Endothelial cell (in vitro differentiated cells): ENCODE measurements at places on chromosomes 4 and X. TPM values are rescaled to one million over a fixed set of nuclear protein-coding genes. Genes with fewer than 3 reads are reported as not detected.
A peak's percentile ranks its signal among the peaks of the same experiment; 100 is the strongest.

TCEAL9 gene
- total RNA-seq = 126 TPM

FANCB gene
- 6.0 TPM for total RNA-seq

PAGE5 gene
- not detected for total RNA-seq

ASB9 gene
- total RNA-seq = 2.8 TPM

CYLC1 gene
- total RNA-seq = not detected

DNA sequence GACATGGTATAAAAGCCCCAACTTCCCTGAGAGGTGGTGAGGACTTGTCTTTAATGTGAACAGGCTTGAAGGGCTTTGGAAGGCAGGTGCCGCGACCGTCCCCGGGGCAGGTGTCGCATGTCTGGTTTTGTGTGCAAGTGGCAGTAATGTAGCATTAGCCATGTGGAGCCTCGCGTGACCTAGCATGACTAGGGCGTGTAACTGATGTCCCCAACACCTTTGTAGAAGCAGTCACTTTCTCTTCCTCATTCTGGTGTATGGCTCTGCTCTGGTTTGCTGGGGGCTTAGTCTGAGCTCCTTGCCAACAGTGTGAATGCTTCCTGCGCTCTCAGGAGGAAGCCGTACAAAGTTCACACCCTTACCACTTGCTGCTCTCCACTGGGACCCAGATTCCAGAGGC lies 145.7 kb downstream of the AMMECR1 start:
- H3K4me3 ChIP-seq = no peak overlapping the region
- peaks cover 9% of the 10 kb centered on the region for H3K36me3 ChIP-seq
- DNase-seq = no peak

GRCh38 chr4:165328708-165329107 lies 1.2 kb downstream of the MSMO1 start:
- DNase-seq = no peak
- peaks cover 31% of the 10 kb centered on the region for H3K4me1 ChIP-seq
- no peaks in the 10 kb centered on the region for H3K27me3 ChIP-seq
- H3K27ac ChIP-seq = no peak overlapping the region

GRCh38 chr4:25986807-25987206 lies 72.8 kb downstream of the SMIM20 start:
- no peak overlapping the region for H3K4me3 ChIP-seq
- DNase-seq = no peak
- no peak overlapping the region for H3K27ac ChIP-seq

DNA sequence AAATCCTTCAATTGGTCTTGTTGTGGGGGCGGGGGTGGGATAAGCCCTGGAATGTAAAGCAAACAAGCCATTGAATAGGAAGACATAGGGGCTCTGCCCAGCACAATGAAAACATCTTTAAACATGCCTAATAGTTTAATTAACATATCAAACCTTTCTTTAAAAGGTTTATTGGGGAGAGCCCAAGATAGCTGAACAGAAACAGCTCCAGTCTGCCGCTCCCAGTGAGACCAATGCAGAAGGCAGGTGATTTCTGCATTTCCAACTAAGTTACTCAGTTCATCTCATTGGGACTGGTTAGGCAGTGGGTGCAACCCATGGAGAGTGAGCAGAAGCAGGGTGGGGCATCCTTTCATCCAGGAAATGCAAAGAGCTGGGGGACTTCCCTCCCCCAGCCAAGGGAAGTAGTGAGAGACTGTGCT lies 327.2 kb upstream of the CNKSR2 start:
- no peaks in the 10 kb centered on the region for H3K36me3 ChIP-seq
- no peak overlapping the region for H3K27ac ChIP-seq
- no peak for DNase-seq
- no peaks in the 10 kb centered on the region for H3K4me1 ChIP-seq
- no peaks in the 10 kb centered on the region for H3K27me3 ChIP-seq

DNA sequence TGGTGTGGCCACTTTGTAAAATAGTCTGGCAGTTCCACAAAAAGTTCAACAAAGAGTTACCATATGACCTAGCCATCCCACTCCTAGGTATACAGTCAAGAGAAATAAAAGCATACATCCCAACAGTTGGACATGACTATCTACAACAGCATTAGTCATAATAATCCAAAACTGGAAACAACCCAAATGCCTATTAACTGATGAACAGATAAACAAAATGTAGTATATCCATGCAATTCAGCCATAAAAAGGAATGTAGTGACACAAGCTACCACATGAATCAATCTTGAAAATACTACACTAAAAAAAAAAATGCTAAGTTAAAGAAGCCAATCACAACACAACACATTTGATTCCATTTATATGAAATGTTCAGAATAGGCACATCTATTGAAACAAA lies 16.1 kb downstream of the MED14 start:
- peaks cover 6% of the 10 kb centered on the region for H3K4me1 ChIP-seq
- no peak overlapping the region for H3K27ac ChIP-seq
- DNase-seq = no peak
- no peak overlapping the region for H3K4me3 ChIP-seq

DNA sequence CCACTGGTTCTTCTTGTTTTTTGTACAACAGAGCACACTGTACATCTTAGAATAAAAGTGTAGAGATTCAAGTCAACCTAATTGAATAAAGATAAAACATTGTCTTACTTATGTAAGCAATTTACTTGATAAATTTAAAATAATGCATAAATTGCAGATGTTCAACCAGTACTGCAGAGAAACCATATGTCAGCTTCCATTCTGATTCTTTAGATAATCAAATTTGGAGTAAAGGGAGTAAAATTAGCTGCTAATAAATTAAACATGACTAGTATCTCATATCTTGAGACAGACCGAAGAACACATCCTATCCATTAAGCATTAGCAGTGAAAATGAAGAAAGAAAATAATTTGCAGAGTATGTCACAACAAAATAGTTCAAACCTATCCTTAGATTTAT lies 261.2 kb downstream of the GASK1B start:
- H3K4me1 ChIP-seq = no peaks in the 10 kb centered on the region
- no peaks in the 10 kb centered on the region for H3K36me3 ChIP-seq
- no peak for DNase-seq
- no peaks in the 10 kb centered on the region for H3K27me3 ChIP-seq
- H3K27ac ChIP-seq = no peak overlapping the region
- H3K4me3 ChIP-seq = no peak overlapping the region

DNA sequence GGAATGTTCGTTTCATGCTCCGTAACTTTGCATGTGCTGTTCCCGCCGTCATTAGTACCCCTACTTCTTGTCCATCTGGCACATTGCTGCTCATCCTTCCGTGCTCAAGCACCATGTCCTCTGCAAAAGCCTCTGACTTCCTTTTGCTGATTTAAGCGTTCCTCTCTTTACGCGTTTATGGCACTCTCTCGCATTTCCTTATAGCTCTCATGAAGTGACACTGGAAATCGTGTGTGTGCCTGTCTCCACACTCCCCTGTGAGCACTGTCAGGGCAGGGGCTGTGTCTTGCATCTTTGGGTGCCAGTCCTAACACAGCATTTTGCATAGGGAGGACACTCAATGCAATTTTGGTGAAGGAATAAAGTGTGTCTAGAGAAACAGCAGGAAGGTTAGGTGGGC lies 210.6 kb upstream of the FAT1 start:
- no peak overlapping the region for H3K27ac ChIP-seq
- H3K4me1 ChIP-seq = peaks cover 10% of the 10 kb centered on the region
- H3K27me3 ChIP-seq = peaks cover 2% of the 10 kb centered on the region
- no peaks in the 10 kb centered on the region for H3K36me3 ChIP-seq
- H3K4me3 ChIP-seq = no peak overlapping the region

GRCh38 chr4:10066670-10067651 lies 45.7 kb upstream of the SLC2A9 start:
- H3K27ac ChIP-seq = no peak overlapping the region
- peaks cover 3% of the 10 kb centered on the region for H3K36me3 ChIP-seq
- no peak overlapping the region for H3K4me3 ChIP-seq
- H3K27me3 ChIP-seq = peaks cover 2% of the 10 kb centered on the region
- peaks cover 4% of the 10 kb centered on the region for H3K4me1 ChIP-seq
- DNase-seq = no peak

- peaks cover 14% of the 10 kb centered on the region for H3K4me1 ChIP-seq
- peak overlapping the region; percentile 89 for H3K27ac ChIP-seq
- H3K4me3 ChIP-seq = no peak overlapping the region
- H3K36me3 ChIP-seq = no peaks in the 10 kb centered on the region
Measured at GRCh38 chr4:94354474-94354896, 11.8 kb upstream of the HPGDS start.

GRCh38 chrX:29024871-29025270 lies 437.6 kb downstream of the IL1RAPL1 start:
- no peaks in the 10 kb centered on the region for H3K36me3 ChIP-seq
- no peak for DNase-seq
- no peak overlapping the region for H3K4me3 ChIP-seq
- H3K27me3 ChIP-seq = no peaks in the 10 kb centered on the region
- no peak overlapping the region for H3K27ac ChIP-seq
- no peaks in the 10 kb centered on the region for H3K4me1 ChIP-seq

DNA sequence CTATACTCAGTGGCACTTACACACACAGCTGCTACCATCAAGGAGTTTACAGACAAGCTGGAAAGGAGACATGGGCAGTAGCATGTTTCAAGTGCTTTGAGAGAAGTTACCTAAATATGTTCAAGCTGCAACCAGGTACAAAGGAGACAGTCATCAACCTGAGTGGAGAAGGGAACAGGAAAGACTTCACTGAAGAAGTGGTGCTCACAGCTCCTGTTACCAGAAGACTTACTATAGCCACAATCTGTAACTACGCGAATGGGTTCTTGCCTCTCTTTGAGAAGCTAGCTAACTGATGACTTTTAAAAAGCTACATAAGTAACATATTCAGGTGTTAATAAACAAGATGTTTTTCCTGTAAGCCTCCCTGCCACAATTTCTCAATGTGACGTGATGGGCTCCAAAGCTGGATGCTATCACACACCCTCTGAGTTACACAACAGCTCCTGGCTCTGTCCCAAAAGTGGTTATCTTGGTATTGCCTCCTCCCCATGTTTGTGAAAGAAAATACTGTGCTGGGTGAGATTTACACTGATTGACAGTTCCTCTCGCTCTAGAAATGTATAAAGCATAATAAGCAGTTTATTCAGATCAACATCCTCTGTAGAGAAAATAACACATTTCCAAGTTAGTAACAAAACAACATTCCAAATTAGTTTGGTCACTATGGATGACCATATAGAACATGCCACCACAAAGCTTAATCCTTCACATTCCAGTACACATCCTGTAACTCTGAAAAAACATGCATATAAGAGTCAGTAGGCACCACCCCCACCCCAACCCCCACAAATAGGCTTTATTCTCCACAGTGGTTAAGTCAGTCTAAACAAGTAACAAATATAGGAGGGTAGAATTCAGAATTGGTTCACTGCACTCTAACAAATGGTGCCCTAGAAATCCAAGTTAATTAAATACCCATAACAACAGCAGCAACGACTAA lies 81.8 kb downstream of the FRYL start:
- H3K27ac ChIP-seq = peak overlapping the region; percentile 85
- no peak for DNase-seq
- H3K27me3 ChIP-seq = peaks cover 2% of the 10 kb centered on the region
- H3K36me3 ChIP-seq = peaks cover 4% of the 10 kb centered on the region
- H3K4me3 ChIP-seq = no peak overlapping the region

DNA sequence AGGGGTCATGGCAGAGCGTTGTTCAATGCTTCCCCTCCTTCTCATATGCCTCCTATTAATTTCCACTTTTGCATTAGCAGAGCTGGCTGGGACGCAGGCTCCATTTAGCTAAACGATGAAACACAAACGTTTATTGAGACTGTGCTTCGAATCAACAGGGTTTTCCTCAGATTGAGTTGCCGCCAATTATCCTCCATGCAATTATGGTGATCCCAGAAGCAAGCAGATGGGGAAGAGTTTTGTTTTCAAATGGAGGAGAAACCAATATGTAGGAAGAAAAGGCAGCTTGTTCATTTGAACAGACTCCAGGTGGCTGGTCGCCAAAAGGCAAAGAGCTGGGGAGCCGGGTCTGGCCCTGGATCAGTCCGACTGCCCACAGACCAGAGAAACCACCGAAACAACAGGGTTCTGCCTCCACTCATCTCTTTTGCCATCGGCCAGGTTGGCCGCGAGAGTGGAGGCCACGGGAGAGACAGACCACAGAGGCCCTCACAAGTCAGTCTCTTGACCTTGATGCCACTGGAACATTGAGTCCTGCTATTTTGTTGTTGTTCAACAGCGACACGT lies 184.8 kb downstream of the GBA3 start:
- H3K27ac ChIP-seq = no peak overlapping the region
- no peaks in the 10 kb centered on the region for H3K4me1 ChIP-seq
- no peak for DNase-seq
